ENCODE measurements at places on chromosomes 6 and 20.

DNA sequence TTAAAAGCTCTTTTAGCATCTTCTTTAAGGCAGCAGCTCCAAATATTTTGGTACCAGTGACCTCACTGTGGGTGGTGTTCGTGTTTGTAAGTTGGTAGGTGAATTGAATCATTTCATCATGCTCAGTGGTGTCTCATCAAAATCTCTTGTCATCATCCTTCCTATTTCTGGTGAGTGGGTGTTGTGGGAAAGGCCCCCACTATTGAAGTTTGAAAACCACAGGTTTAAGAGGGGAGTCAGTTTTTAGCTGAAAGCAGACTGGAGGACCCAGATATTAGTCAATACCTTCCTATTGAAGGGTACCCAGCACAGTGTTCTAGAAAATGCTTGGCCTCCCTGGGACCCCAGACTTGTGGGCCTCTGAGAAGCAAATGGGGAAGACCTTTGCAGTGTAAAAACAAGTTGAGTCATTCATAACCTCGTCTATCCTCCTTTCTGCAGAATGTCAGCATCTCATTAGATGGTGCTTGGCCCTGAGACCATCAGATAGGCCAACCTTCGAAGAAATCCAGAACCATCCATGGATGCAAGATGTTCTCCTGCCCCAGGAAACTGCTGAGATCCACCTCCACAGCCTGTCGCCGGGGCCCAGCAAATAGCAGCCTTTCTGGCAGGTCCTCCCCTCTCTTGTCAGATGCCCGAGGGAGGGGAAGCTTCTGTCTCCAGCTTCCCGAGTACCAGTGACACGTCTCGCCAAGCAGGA lies 3.7 kb downstream of the PIM1 start:
- no peak for DNase-seq

- no peak for DNase-seq
These were observed 459.7 kb upstream of the HTR1E start for GRCh38 chr6:86477500-86478148.

DNA sequence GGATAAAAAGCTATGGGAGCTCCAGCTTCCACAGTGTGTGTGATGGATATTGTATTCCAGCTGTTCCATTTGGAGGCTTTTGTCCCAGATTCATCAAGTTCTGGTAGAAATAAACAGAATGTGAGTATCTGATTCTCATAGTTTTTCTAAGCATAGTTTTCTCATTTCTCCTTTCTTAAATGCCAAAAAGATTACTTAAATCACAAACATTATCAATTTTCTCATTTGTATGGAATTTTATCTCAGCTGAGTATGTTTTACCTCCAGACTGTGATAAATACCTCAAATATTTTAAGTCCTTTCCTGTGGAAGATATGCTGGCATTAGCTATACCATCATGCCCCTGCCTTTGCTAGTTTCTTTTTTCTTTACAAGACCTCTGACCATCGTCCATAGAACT lies 767.3 kb downstream of the TFAP2A start:
- DNase-seq, result no peak

GRCh38 chr20:22653658-22654642 lies 69.6 kb upstream of the FOXA2 start:
- DNase-seq, result no peak

GRCh38 chr6:101683884-101684283 lies 290.4 kb downstream of the GRIK2 start:
- DNase-seq, result no peak

GRCh38 chr6:31919624-31920303 lies 7.8 kb upstream of the C2 start:
- DNase-seq, result no peak

DNA sequence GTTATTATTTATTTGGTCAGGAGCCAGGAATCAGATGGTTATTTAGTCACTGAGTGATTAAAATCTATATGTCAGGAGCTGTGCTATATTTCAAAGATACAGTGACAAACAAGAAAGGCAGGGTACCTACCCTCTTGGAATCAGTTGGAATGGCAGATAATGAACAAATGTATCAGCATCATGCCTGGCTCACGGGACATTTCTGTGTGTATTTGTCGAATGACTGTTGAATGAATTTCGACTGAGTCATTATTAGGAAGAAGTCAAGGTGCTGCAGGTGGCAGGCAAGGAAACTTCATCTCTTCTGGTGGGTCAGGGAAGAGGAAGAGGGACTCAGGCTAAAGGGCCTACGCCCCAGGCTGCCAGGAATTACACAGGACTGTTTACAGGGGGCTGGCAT lies 13.6 kb downstream of the PKIG start:
- no peak for DNase-seq

GRCh38 chr6:7589221-7589620 lies 777 bp upstream of the SNRNP48 start:
- DNase-seq, result no peak

GRCh38 chr6:135465307-135465706 lies 32.2 kb downstream of the AHI1 start:
- DNase-seq, result no peak

GRCh38 chr6:134757911-134758361 lies 192.0 kb downstream of the ALDH8A1 start:
- no peak for DNase-seq

- no peak for DNase-seq
These were observed 240.4 kb downstream of the TBC1D32 start for GRCh38 chr6:121093928-121094327.

GRCh38 chr20:34016736-34017135 lies 23.0 kb downstream of the RALY start:
- no peak for DNase-seq

- DNase-seq, result no peak
These were observed 139.9 kb upstream of the SLC22A23 start for GRCh38 chr6:3596766-3597165.

DNA sequence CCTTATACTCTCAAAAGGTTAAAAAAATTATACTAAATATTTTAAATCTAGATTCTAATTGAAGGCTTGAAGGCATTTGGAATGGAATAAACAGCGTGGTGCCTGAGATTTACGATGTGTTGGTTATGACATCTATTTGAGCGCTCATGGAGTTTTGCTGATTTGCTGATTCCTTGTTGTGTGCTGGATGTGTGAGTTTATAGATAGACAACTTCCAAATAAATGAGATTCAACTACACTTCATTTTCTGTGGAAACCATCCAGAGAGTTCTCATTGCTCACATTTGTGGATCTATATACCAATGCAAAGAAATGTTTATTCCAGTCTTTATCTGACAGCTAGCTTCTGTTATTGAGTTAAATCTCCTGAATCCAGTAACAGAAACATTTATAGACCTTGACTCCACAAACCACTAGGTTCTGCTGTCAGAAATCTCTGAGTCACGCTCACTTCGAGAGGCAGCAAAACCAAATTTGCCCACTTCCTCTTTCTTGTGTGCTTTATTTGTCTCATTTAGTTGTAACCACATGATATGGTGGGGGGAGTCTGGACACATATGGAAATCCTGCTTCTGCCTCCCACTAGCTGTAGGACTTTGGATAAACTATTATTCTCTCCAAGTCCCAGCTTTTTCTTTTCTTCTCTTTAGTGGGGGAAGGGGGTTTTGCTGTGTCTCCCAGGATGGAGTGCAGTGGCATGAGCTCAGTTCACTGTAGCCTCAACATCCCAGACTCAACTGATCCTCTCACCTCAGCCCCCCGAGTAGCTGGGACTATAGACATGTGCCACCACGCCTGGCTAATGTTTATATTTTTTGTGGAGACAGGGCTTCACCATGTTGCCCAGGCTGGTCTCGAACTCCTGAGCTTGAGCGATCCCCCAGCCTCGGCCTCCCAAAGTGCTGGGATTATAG lies 54.5 kb downstream of the IPCEF1 start:
- no peak for DNase-seq

- DNase-seq, result no peak
These were observed 96.3 kb downstream of the NFATC2 start for GRCh38 chr20:51446230-51446629.

GRCh38 chr6:47371139-47371869 lies 61.6 kb upstream of the TNFRSF21 start:
- DNase-seq, result no peak

DNA sequence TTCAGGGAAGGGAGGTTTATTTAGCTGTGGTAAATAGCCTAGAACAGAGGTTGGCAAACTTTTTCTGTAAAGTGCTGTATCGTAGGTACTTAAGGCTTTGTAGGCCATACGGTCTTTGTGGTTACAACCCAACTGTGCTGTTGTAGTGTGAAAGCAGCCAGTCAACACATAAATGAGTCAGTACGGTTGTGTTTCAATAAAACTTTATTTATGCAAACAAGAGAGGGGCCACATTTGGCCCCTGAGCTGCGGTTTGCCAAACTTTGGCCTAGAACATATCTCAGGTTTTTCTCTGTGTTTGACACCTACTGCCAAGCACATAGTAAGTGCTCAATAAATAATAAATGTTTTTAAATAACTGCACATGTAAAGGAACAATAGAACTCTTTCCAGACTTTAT lies 102.2 kb downstream of the RNF144B start:
- DNase-seq, result no peak

- DNase-seq, result no peak
These were observed 175.6 kb downstream of the FOXA2 start for GRCh38 chr20:22408521-22409402.

- no peak for DNase-seq
These were observed 186.6 kb downstream of the MTHFD1L start for GRCh38 chr6:151052021-151052646.

- DNase-seq, result no peak
These were observed 1044.4 kb upstream of the MAP3K7 start for GRCh38 chr6:91631227-91631626.

DNA sequence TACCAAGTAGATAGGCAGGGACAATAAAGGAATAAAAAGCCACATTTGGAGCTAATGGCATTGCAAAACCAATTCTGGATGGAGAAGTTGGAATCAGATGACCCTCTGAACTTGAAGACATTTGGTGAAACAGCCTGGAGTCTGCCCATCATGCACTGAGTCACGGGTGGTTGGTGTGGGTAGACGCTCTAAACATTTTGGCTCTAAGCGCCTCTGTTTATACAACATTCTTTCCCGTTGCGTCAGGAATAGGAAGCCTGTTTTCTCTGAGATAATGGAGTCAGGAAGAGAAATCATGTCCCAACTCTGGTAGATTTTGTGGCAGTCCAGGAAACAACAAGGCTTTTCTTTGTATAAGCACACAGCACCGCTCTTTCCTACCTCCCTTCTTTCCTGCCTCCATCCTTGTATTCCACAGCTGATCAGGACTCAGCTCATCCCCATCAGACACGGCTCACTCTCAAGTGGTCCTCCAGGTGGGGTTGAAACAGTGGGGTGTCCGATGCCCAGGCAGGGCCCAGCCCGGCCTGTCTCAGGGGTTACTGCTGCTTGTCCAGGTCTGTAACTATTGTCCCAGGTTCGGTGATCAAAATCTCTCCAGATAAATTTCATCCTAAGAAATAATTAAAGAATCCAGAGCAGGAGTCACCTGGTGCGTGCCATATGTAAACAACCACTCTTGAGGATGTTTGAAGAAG lies 12.1 kb upstream of the RAMACL start:
- no peak for DNase-seq

DNA sequence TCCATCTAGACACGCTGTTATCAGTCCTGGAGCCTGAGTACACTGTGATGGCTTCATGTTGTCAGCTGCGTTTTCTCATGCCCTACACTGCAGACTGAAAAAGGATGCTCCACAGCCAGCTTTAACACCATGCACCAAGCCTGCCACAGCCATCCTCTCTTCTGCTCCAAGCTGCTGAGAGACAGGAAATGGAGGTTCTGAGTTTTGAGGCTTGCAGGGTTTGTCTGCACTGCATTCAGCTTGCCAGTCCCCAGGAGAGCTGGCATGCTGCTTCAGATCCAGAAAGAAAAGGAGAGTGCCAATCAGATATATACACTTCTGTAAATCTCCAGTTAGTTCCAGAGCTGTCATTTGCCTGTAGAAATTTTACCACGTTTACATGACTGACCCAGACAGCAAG lies 550.7 kb upstream of the FLRT3 start:
- no peak for DNase-seq

DNA sequence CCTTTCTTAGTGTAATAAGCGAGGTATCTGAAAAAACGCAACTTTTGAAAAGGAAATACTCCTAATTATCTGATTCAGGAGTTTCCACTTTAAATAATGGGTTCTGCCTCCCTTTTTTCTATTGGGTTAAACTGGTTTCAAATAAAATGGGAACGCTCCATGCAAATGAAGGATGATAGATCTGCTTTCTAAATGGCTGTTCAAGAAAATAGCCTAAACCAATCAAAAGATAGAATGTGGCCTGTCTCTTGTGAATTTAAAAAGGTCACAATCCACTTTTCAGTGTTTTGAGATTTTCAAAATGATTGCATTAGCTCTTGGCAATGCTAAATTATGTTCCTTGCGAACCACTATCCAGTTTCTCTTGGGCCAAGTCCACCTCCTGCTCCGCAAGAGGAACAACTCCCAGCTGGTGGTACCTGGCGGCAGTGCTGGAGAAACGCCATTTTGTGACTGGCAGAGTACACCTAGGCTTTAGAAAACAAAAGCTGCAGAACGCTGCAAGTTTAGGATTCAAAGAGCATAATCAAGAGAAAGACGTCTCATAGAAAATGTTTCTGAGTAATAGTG lies 56.7 kb downstream of the TRIM38 start:
- DNase-seq, result no peak

DNA sequence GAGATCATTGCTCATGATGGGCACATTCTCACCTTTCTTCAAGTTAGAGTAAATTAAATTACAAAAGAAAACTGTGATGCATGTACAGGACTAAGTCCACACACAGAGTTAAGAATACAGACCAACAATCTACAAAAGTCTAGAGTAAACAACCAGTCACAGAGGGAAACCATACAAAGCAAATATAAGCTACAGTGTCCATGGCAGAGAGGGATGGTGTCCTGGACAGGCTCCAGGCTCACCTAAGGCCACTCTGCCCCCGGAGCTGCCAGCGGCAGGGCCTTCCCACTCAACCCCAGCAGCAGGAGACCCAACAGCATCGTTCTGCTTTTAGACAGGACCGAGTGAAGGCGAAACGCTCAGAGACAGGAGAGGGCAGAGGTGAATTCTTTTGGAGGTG lies 16.0 kb downstream of the PDE10A start:
- no peak for DNase-seq

- no peak for DNase-seq
These were observed 13.9 kb downstream of the TRAM2 start for GRCh38 chr6:52562911-52563310.

- no peak for DNase-seq
These were observed 33.9 kb downstream of the DSE start for GRCh38 chr6:116404696-116405095.
